ENCODE measurements at places on chromosomes 2 and 18. TPM values are rescaled to one million over a fixed set of nuclear protein-coding genes. Genes with fewer than 3 reads are reported as not detected.

GCA gene
- polyA plus RNA-seq, result 17.2 TPM

HAAO gene
- 28.5 TPM for polyA plus RNA-seq

CD8B2 gene
- 0.15 TPM for polyA plus RNA-seq

PAX8 gene
- not detected for polyA plus RNA-seq

COL6A3 gene
- polyA plus RNA-seq, result 289 TPM

KCNG2 gene
- 0.43 TPM for polyA plus RNA-seq

TCF23 gene
- polyA plus RNA-seq, result 0.38 TPM

TP53I3 gene
- polyA plus RNA-seq, result 36.6 TPM

MATN3 gene
- 1.5 TPM for polyA plus RNA-seq

ABCG5 gene
- not detected for polyA plus RNA-seq

LAMA3 gene
- polyA plus RNA-seq, result 3.2 TPM

MROH2A gene
- 0.12 TPM for polyA plus RNA-seq

SERPINB4 gene
- polyA plus RNA-seq, result not detected

- peak; percentile 73 for DNase-seq
Observed at GRCh38 chr18:24662412-24662821, 202.0 kb downstream of the HRH4 start.

DNA sequence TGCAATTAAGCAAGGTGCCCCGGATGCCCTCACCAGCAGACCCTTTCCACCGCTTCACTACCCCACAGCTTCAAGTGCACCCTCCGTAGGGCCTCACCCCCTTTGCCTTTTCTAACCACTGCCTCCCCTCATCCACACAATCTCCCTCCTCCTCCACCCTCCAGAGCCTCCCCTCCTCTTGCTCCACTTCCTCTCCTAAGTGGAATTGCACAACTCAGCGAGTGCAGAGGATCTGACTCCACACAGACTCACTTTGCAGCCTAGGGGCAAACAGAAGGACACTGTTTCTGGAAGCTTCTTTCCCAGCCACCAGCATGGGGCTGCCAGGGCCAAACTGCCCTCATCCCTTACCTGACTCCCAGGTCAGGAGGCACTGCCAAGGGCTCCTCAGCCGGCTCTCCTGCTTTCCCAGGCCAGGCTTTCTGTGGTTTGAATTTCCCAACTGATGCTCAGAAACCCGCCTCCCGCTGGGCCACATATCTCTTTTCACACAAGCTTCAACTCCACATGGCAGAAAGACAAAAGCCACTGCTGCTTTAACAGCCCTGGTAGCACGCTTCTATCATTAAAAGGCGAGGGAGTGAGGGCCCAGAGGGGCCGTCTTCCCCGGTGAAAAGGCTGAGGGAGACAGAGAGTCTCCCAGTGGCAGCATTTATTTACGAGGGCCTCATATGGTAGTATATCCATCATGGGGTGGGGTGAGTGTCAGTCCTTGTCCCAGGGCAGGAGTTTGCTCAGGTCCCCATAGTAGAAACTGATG lies 74.7 kb upstream of the MGAT4A start:
- no peak for DNase-seq

DNA sequence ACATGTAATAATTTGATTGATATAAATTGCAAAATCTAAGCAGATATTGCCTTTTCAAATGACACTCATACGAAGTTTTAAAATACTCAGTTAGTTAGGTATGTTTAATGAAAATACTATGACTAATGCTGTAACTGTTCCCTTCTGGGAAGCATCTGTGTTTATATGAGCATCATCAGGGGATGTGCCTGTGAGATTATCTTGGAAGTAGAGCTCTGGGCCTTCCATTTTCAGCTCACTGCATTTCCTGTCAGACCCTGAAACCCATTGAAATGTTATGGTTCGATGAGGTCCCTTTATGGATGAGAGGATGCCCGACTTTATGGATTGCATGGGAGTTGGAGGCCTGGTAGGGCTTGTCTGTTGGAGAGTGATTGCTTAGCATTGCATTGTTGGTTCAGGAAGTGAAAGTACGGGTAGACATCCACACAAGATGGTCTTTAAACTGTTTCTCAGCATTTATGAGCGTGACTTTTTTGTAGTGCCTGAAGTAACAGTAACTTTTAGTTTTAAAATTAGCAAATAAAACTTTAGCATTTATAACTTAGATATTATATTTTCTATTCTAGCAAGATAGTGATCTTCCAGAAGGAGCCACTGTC lies 28.7 kb downstream of the ELP2 start:
- no peak for DNase-seq

- no peak for DNase-seq
Observed at GRCh38 chr18:47209171-47209570, 33.0 kb upstream of the IER3IP1 start.

DNA sequence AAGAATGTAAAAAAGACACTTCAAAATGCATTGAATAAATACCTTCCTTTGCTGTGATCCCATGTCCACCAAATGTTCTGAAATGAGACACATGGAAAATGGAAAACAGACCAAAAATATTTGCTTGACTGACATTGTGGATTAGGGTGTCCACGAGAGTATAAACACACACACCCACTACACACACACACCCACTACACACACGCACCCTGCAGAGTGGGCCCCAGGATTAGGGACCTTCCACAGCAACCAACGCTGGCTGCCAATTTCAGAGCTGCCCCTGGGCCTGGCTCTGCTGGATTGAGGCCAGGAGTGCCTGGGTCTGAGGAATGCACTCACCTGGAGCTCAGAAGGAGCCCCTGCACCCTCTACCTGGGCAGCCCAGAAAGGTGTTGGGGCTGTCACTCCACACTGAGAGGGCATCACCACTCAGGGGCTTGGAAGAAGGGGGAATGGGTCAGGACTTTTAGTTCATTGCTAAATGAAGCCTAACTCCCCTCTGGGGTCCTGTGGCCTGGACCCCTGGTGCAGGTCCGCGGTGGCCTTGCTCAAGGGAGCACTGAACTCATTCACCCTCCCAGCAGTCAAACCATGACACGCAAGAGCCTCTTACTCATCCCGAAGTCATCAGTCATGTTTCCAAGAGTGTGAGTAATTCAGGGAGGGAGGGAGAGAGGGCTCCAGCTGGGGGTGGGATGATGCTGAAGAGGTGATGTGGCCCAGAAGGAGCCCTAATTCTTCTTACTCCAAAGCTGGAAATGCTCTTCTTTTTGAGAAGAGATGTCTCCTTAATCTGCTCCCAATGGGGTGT lies 50.2 kb upstream of the PLB1 start:
- no peak for DNase-seq

- no peak for DNase-seq
Observed at GRCh38 chr18:10950080-10950875, 199.1 kb downstream of the PIEZO2 start.

DNA sequence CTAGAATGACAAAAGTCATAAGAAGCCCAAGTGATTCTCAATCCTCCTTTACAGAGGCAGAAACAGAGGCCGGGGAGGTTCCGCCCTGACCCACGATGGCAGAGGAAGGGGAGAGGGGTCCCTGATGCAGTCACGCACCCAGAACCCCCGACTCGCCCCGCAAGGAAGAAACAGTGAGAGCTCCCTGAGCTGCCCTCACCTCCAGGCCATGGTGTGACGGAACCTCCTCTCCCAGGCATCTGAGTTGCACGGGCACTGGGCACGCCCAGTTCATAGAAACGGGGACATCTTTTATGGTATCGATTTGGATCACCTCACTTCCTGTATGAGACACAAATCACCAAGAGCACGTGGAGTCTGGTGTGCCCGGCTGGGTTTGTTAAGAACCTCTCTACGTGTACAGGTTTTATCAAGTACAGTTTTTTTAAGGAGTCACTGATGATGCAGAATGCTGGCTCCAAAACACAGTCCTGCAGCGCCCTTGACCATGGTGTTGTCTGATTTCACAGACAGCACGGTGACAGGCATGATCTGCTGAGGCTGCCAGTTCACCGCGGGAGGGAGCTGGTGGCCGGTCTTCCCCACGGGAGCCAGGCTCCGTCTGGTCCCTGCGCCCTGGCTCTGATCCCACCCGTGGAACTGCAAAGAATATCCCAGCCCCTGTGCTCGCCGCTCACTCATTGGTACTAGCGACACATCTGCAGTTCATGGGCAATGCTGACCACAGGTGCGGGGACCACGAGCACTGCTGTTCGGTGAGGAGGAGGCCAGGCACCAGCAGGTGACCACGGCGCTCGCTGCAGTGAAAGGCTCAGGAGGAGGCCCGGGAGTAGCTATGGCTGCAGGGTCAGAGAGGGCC lies 35.6 kb downstream of the PXDN start:
- DNase-seq, result no peak

GRCh38 chr2:179595284-179595683 lies 266.1 kb downstream of the ZNF385B start:
- DNase-seq, result no peak

GRCh38 chr2:39584283-39584965 lies 81.3 kb upstream of the TMEM178A start:
- DNase-seq, result no peak

- DNase-seq, result no peak
Observed at GRCh38 chr2:55180374-55180773, 51.7 kb downstream of the CLHC1 start.

- DNase-seq, result peak; percentile 82
Observed at GRCh38 chr2:202317080-202317857, 51.7 kb downstream of the NOP58 start.

Measured in muscle of arm (tissue), 14 donors.